ENCODE measurements at places on chromosomes 11 and 22.
A peak's percentile ranks its signal among the peaks of the same experiment; 100 is the strongest.

DNA sequence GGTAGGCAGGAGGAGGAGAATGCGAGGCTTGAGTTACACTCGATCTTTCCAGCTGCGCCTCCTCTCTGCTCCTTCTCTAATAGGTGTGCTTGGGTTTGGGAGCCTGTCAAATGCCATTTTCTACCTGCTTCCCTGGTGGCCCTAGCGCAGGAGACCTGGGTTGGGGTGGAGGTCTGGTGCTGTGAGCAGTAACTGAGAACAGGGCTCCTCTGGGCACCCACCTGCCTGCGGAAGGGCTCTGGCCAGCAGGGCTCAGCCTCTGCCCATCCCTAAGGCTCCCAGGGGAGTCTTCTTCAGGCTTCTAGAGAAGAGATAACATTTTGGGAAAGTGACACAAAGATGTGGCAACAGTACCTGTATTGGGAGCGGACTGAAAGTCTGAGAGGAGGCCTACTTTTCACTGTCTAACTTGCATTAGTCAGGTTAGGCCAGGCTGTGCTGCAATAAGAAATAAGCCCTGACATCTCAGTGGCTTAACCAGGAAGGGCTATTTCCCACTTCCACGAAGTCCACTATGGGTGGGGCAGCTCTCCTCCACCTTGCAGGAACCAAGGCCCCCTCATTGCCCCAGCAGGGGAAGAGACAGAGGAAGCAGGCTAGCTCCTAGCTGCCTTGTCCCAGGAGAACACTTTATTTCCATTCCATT is 7.7 kb upstream of the LTO1 start:
- no peak for DNase-seq

GRCh38 chr11:35192347-35192746 is 53.4 kb downstream of the CD44 start:
- DNase-seq = no peak

DNA sequence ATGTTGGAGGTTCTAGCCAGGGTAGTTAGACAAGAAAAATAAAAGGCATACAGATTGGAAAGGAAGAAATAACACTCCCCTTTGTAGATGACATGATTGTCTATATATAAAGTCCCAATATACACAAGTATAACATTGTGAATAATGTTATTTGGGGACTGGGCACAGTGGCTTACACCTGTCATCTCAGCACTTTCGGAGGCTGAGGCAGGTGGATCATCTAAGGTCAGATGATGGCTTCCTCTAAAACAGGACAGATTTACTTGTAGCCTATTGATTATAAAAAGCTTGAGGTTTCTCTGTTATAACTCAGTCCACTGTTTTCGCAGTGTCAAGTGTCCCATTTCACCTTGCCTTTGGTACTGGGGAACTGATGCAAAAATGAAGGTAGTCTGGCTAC is 19.6 kb downstream of the ATM start:
- DNase-seq = no peak

DNA sequence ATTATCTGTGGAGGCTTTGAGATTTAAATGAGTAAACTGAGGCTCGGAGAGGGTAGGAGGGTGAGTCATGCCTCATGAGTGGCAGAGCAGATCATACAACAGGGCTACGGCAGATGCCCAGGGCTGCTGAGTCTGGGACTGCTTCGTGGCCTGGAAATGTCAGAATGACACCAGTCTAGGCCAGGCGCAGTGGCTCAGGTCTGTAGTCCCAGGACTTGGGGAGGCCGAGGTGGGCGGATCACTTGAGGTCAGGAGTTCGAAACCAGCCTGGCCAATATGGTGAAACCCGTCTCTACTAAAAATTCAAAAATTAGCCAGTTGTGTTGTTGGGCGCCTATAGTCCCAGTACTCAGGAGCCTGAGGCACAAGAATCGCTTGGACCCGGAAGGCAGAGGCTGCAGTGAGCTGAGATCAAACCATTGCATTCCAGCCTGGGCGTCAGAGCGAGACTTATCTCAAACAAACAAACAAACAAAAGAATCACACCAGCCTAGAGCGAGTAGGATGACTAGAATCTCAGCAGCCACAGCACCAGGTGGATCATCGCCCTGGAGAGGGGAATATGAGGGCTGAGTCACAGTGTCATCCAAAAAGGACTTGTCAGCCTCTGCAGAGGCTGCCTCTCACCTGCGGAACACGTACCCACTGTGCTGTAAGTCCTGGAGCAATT is 48.6 kb upstream of the ADA2 start:
- DNase-seq = no peak

DNA sequence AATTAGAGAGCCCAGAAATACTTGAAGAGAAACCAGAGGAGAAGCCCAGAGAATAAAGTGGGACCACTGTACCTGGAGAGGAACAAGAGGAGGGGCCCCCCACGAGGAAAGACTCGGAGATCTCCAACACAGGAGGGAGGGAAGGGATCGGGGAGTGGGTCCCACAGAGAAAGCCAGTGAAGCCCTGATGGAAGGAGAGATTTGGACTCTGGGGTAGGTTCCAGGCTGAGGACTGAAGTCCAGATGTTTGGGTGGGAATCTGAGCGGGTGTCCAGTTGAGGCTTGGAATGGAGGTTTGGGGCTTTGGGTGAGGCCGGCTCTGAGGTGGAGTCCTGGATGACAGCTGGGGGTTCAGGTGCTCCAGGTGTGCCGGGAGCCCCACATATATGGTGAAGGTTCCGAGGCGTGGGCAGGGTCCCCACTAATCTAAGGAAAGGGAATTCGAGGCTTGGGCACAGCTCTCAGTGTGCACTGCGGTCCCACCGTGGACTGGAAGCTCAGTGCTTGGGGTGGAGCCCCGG is 32.6 kb downstream of the PDE2A start:
- DNase-seq = no peak

- DNase-seq = no peak
Observed at GRCh38 chr11:132648851-132649250, 883.5 kb downstream of the OPCML start.

GRCh38 chr11:58622344-58622743 is at the start of gene CNTF:
Gene CNTF, plus strand, starts transcription at chr11:58622665. Its CDS starts 88 bp downstream, at chr11:58622753.
- DNase-seq = no peak

GRCh38 chr22:46056546-46057245 is 79.7 kb upstream of the WNT7B start:
- DNase-seq = no peak

DNA sequence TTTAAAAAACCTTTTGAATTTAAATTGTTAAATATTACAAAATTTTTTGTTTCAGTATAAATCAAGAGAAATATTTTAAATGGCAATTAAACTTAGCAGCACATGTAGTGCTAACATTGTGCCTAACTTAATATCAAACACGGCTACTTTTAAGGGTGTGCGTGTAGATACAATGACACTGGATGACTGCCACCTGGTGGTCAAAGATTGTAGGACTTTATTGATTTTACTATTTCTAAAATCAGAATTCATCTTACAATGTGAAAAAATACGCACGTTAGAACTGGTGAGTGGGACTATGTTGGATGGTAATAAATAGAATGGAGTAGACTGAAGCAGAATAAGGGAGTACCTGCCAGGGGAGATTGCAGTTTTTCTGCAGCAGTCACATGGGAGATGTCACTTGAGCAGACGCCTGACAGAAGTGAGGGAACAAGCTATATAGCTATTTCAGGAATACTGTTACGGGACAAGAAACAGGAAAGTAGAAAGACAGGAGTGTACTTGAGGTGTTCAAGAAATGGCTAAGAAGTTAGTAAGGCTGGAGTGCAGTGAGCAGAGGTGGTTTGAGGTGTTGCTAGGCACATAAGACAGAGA is 52.9 kb downstream of the UVRAG start:
- no peak for DNase-seq

GRCh38 chr11:36744375-36745168 is 146.5 kb upstream of the RAG2 start:
- DNase-seq = peak; percentile 3

DNA sequence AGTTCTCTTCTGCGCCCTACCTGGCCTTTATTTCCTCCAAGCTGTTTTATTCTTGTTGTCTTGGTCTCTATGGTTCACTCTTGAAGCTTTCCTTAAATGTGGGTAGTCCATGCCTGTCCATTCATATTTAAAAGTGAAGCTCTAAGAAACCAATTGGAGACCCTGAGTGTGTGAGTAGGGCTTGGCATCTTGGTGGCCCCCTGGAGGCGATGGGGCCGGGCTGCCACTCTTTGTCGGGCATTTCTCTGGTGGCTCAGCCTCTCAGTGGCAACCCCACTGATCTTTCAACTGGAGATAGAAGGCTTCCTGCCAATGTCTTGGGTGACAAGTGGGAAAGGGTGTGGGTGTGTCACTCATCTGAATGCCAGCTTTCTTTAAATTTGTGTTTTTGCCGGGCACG is 9.1 kb downstream of the TRPT1 start:
- DNase-seq = no peak

DNA sequence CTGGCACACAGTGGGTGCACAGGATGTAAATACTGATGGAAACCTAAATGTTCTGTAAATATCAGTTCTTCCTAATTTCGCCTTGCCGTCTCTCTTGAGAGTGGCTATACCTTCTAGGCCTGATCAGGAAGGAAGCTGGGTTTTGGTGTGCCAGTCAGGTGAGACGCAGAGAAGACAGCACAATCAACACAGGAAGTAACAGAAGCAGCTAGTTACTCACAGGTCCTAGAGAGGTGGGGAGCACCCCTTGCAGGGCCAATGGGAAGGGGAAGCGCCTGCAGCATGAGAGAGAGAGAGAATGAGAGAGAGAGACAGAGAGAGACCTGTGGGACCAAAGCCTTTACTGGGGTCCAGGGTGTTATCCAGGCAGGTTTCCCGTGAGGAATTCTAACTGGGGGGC is 80.8 kb downstream of the FBLN1 start:
- DNase-seq = no peak

GRCh38 chr22:21778705-21779363 is 43.2 kb upstream of the YPEL1 start:
- DNase-seq = no peak

GRCh38 chr22:30321461-30321860 is 5.3 kb downstream of the TBC1D10A start:
- no peak for DNase-seq

DNA sequence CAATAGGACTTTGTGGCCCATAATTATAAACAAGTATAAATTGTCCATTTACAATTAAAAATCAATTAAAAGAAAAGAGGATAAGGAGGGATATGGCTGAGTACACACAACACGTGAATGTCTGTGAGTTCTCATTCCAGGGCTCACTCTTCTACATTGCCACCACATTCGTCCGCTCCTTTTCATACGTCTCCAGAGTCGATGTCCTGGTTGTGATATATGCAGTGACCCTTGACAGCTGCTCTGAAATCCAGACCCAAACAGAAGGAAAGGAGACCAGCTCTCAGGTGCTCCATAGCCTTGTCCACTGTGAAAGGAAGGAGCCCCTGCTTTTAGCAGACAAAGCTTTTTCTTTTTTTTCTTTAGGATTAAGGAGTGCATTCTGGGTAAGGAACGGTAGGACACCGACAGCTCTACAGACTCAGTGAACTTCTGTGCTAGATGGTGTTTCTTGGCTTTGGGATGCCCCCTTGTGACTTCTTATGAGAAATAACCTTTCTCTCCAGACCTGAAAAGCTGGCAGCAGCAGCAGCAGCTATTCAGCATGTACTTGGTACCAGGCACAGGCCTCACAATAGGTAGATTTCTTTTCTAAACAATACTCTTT is 19.7 kb upstream of the DNAJB13 start:
- no peak for DNase-seq

DNA sequence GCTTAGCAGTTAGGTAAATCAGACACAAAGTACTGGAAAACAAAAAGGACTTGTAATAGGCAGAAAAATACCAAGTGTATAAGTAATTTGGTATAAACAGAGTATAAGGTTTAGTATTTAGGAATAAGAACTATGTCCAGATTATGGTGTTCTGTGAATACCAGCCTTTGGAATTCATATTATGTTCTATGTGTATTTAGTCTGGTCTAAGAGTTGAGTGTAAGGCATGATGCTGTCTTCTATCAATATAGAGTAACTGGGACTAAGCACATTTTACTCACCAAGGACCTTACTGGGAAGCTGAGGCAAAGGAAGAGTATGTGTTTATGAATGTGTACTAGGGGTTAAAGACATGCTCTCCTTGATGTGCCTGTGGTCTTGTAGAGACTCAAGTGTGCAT is 9.5 kb downstream of the SDHD start:
- no peak for DNase-seq

DNA sequence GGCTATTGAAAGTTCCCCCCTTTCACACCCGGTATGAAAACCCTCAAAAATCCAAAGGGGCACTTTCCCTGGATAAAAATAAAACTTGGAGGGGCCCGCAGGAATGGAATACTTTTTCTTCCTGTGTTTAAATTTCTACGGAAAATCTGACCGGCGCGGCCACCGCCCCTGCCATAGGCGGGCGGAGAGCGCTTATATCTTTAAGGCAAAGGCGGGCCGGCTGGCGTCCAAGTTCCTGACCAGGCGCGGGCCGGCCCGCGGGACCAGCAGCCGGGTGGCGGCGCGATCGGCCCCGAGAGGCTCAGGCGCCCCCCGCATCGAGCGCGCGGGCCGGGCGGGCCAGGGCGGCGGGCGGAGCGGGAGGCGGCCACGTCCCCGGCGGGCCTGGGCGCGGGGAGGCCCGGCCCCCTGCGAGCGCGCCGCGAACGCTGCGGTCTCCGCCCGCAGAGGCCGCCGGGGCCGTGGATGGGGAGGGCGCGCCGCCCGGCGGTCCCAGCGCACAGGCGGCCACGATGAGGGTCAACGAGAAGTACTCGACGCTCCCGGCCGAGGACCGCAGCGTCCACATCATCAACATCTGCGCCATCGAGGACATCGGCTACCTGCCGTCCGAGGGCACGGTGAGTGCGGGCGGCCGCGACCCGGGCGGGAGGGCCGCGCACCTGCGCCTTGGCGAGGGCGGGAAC is at the start of gene ANO1:
ANO1 (plus strand) TSS at position 223 of the 686 bp plus-strand sequence; CDS start at position 513, 290 bp downstream.
- DNase-seq = no peak

DNA sequence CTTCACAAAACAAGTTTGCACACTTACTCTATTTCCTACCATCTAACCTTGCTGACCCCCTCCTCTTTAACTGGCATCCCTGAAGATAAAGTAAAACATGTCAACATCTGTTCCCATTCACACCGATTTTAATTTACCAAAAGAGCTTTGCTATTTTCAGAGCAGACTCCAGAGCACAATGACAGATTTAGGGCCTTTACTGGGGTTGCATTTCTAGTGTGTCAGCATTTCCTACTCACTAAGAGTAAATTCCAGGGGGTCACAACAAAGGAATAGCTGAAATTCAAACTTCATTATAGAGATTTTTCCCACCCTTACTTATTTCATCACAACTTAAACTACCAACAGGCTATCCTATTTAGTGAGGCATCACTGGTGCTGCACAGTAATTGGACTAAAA is 60.8 kb downstream of the SOX6 start:
- DNase-seq = no peak

DNA sequence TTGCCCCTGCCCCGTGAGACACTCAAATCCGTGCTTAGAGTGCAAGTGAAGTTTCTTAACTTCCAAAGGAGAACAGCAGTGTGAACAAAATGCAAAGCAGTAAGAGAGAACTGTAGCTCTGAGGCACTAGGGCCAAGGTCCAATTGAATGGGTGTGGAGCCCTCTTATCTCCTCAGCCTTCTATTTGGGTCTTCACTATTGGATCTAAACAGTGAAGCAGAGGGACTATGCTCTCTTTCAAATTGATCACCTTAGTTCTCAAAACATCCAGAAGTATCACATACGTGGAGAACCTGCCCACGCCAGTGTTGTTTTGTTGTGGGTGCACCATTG is 49.6 kb downstream of the C22orf31 start:
- no peak for DNase-seq
